ENCODE measurements at places on chromosomes 7 and 10.

DNA sequence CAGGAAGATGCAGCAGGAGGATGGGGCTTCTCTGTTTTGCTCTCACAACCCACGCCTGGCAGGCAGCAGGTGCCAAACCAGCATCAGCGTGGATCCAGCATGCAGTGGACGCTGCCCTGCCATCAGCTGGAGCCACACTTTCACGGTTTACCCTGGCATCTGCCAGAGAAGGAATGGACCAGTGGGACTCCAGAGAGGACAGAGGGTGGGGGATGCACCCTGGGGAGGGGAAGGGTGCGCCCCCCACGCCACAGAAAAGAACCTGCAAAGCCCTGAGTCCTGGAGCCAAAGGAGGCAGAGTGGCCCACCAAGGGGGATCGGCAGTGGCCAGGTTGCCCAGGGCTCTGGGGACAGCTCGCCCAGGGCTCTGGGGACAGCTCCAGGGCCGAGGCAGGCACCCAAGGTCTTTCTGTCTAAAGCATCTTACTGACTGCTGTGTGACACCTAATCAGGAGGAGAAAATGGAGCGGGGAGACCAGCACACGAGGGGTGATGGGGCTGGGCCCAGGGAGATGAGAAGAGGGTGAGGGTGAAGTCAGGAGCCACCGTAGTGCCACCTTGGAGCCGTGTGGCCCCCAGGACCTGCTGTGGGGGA lies 225.1 kb downstream of the DNAJB6 start:
- no peaks in the 10 kb centered on the region for H3K27me3 ChIP-seq
- H3K4me3 ChIP-seq, result no peak overlapping the region
- no peaks in the 10 kb centered on the region for H3K4me1 ChIP-seq
- peak; percentile 23 for DNase-seq

DNA sequence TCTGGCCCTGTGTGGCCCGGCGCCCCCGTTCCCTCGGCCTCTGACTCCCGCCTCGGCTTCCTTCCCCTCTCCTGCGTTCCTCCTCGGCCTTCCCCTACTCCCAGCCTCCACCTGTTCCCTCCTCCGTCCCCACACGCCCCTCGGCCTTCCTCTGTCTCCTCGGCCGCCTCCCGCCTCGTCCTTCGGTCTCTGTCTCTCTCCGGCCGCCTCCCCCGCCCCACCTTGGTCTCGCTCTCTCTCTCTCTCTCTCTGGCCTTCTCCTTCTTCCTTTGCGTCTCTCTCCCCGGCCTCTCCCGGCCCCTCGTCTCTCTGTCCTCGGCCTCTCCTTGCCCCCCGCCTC lies 588 bp downstream of the GET4 start:
- DNase-seq, result no peak
- peak overlapping the region; percentile 66 for H3K4me3 ChIP-seq
- peaks cover 36% of the 10 kb centered on the region for H3K4me1 ChIP-seq
- H3K27ac ChIP-seq, result peak overlapping the region; percentile 74

GRCh38 chr7:85396676-85397075 lies 209.8 kb upstream of the SEMA3D start:
- no peaks in the 10 kb centered on the region for H3K27me3 ChIP-seq
- H3K27ac ChIP-seq, result no peak overlapping the region
- DNase-seq, result no peak
- no peaks in the 10 kb centered on the region for H3K4me1 ChIP-seq
- no peak overlapping the region for H3K4me3 ChIP-seq

DNA sequence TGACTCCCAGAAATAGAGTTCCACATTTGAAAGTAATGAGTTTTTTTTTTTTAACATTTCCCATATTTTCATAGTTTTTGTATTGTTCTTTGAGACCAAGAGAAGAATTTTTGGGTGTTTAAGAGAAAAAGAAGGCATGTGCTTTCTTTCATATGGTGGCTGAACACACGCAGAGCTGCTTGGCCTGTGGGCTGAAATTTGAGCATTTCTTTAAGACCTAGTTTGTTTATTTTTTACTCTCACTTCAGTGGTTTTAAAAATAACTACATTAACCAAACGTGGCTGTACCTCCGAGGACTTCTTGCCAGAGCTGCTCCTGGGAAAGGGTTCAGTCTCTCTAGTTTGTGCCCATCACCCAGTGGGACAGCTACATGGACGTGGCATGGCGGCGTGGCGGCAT lies 58.3 kb downstream of the INPP5A start:
- no peaks in the 10 kb centered on the region for H3K27me3 ChIP-seq
- no peak for DNase-seq
- no peak overlapping the region for H3K27ac ChIP-seq
- H3K4me3 ChIP-seq, result no peak overlapping the region
- H3K4me1 ChIP-seq, result peaks cover 20% of the 10 kb centered on the region
- no peaks in the 10 kb centered on the region for H3K36me3 ChIP-seq

DNA sequence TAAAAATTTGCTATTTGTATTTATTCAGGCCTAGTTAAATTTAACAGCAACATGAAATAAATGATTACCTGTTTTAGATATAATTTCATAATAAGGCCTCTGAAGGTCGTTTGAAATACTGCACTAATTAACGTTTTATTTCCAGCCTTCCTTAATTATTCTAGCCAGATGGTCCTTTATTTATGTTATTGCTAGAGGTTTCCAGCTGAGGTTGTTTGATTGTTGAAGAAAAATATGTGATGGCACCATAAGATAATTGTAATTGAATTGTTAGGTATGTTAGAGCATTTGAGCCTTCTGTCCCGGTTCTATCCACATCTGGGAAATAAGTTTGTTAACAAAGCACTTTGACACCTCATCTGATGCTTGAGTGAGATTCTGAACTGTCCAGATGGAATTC lies 556.1 kb downstream of the ATRNL1 start:
- no peaks in the 10 kb centered on the region for H3K27me3 ChIP-seq
- H3K27ac ChIP-seq, result no peak overlapping the region
- H3K4me1 ChIP-seq, result no peaks in the 10 kb centered on the region
- no peak for DNase-seq

DNA sequence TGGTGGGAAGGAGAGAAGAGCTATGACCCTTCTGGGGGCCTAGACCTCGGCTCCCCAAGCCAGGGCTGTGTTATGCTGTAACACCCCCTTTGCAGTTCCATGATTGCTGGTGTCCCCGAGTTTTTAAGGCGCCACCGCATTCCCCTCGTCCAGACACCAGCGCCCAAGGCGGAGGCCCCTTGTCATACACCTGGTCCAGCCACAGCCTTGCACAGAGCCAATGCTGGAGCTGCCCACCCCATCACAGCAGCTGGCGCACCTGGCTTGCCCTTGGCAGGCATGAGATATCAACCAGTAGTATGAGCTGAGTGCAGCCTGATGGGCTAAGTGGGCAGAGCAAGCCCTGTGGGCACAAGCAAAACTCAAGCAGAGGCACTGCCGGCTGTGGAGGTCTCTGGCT lies 209.4 kb downstream of the SORCS1 start:
- H3K4me3 ChIP-seq, result no peak overlapping the region
- H3K27ac ChIP-seq, result no peak overlapping the region
- H3K4me1 ChIP-seq, result no peaks in the 10 kb centered on the region
- DNase-seq, result no peak
- H3K36me3 ChIP-seq, result no peaks in the 10 kb centered on the region
